ENCODE measurements at places on chromosomes 6 and 20.

DNA sequence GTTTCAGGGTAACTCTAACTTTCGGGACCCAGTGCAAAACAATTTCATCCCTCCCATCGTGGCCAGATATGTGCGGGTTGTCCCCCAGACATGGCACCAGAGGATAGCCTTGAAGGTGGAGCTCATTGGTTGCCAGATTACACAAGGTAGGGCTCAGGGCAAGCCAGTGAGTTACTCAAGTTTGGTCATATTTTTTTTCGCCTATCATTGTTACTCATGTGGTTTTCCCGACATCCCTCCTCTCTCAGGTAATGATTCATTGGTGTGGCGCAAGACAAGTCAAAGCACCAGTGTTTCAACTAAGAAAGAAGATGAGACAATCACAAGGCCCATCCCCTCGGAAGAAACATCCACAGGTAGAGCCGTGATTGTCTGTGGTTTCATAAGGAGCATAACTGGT lies 58.2 kb downstream of the DCBLD1 start:
- DNase-seq, result no peak

DNA sequence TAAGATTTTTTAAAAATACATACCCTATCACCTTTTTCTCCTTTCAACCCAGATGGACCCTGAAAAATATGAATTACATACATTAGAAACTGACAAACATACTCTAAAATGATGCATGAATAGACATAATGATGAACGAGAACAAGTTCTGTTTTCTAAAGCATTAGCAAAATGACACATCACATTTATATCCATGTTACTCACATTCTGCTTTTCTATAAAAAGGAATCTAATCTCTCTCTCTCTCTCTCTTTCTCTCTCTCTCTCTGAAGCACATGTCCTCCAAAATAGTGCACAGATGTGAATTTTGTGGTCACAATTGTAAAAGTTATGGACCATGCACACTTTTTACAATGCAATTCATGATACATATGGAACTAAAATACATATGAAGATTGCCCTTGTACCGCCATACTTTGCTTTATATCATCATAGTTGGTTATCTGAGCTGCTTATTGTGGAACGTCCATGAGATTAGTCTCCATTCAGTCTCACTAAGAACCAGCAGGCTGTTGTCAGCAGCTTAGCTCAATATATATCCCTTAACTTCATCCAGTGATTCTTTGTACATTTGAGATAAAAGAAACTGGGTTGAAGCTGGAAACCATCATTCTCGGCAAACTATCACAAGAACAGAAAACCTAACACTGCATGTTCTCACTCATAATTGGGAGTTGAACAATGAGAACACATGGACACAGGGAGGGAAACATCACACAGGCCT lies 114.2 kb downstream of the COL12A1 start:
- no peak for DNase-seq

- no peak for DNase-seq
Observed at GRCh38 chr6:116963972-116964371, 86.9 kb downstream of the RFX6 start.

DNA sequence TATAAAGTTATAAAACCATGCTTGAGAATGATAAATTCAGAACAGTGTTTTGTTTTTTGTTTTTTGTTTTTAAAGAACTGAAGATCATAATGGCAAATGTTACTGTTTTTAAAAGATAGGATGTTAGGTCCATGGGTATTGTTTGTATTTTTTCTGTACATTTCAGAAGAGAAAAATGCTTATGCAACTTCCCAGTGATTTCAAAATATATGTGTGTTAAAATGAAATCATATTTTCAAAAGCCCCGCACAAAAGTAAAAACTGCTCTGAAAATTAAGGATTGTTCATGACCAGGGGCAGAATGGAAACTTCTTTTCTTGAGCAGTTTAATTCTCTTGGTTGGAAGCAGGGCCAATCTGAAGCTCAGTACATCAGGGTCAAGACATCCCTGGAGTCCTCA lies 109.2 kb upstream of the SIRPG start:
- no peak for DNase-seq

GRCh38 chr6:128870746-128871145 lies 12.2 kb upstream of the LAMA2 start:
- DNase-seq, result no peak

GRCh38 chr6:72287801-72288200 lies 334.1 kb upstream of the KCNQ5 start:
- no peak for DNase-seq

- no peak for DNase-seq
Observed at GRCh38 chr6:44367681-44368080, 19.8 kb upstream of the CDC5L start.
